GM10248 (cell line): ENCODE measurements at places on chromosomes 13 and 19.

DNA sequence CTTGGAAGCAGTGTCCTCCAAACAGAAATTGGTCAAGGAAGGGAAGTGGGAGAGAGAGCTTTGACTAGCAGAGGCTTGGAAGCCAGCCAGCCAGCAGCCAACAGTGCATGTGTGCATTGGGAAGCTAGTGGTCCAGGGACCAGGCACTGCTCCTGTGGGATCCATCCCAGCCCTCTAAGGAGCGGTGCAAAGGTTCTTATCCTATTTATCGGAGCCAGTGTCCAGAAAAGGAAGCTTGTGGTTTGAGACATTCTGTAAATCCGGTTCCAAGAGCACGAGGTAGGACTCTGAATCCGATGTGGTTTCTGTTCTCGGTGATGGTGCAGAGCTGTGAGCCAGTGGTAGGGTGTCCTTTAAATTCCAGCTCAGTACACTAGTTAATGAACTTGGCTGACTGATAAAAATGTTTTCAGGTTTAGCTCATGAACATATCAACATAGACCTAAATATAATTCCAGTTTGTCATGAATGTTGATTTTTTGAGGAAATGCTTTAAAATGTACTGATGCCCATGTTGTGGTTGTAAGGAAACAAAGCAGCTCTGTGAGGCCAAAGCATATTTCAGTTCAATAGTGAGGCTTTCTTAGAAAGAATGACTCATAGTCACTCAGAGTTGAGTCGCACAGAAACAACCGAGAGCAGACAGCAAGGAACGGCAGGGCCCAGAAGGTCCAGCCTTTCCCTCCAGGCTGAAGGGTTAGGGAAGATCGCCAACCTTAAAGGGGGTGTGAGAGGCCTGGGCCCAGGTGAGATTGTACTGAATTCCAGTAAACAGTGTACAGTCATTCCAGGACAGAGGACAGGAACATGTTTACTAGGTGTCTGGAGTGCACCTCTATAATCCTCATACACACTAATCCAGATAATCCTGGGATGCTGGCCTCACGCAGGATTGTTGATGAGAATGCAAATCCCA, 21.5 kb upstream of the GARRE1 start:
- DNase-seq, result peak; percentile 60

DNA sequence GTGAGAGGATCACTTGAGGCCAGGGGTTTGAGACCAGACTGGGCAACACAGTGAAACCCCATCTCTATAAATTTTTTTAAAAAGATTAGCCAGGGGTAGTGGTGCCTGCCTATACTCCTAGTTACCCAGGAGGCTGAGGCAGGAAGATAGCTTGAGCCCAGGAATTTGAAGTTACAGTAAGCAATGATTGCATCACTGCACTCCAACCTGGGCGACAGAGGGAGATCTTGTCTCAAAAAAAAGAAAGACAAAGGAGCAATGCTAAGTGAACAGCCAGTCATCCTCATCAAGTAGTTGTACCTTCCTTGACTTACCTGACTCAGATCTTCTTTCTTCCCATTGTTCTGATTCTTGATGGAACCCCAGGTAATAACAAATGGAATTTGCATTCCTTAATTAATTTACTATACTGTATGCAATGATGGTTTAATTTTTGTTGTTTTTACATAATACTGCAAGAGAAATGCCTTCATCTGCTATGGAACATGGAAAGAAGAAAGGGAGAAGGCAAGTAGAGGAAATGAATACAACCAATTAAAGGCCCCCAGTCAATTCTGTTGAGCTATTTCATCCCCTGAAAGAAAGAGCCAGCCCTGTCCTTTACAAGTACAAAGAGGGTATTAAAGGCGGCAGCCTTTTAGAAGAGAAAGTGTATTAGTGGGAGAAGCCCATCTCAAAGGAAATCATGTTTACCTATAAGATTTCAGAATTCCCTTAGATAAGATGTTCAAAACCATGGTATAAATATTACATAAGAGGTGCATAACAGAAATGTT, 316.7 kb downstream of the DIAPH3 start:
- DNase-seq, result no peak

DNA sequence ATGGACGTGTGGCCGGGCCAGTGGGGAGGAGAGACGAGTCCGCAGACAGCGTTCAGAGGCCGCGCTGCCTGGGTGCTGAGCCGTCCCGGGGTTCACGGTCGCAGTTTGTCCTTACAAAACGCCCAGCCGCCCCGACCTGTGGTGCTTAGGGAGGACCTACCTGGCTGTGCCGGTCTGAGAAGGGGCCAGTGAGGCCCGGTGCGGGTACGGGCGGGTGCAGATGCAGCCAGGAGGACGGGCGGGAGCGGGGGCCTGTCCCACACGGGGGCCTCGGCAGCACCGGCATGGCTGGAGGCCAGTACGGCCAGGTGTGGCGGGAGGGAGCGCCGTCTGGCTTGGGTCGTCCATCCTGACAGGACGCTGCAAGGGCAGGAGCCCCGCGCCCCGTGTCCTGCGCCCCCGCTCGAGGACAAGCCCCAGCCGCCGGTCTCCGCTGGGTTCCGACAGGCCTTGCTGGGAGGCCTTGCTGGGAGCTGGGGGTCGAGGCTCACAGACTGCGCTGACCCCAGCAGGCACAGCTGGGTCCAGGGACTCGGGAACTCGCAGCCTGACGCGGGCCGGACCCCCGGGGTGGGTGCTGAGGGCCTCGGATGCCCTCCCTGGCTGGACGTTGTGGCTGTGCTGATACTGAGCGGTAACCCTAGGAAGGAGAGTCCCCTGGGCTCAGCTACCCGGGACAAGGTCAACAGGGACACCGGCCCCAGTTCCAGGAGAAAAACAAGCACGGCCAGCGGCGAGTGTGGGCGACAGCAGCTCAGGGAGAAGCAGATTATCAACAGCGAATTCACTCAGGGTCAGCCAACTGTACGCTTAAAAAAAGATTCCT, 5.3 kb upstream of the PROZ start:
- DNase-seq, result no peak

DNA sequence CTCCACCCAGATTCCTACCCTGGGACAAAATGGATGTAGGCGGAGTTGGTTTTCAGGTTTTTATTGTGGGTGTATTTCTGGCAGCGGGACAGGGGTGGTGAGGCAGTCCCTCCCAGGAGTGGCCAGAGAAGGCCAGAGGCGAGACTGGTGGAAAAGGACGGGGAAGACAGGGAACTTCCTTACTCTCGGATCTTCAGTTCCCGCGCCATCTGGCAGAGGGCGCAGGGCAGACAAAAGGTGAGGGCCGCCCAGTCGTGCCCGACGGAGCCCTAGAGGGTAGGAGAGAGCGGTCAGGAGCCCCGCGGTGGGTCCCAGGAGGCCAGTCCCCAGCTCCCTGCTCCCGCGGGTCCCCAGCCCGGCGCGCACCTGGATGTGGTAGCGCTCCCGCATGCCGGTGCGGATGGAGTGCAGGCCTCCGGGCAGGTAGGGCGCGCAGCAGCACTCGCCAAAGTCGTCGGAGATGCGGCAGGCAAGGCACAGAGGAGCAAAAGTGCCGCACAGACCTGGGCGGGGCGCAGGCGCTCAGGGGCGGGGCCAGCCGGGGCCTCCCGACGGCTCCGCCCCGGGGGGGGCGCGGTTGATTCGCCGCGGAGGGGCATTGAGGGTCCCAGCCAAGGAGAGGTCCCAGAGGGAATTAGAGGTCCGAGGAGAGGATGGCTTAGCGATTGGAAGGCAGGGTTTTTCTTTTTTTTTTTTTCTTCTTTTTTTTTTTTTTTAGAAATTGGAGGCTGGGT, 3.0 kb downstream of the CNFN start:
- peak; percentile 79 for DNase-seq

DNA sequence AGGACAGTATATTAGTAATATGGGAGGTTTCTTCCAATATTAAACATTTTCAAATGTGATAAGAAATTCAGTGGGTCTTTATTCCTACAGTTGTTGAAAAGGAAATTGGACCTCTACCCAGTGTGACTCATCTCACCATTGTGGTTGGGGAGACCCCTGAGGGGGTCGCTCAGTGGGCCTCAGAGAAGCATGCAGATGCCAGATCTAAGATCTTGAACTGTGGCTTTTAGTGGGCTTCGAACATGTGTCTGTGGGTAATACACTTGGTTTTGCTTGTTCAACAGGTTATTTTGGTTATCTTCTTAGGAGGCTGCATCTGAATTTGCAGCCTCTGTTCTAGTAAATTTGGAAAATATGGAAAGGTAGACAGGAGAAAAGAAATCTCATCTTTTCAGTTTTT, 132.3 kb downstream of the PCCA start:
- no peak for DNase-seq

- DNase-seq, result no peak
Measured at GRCh38 chr13:113059891-113060290, 45.7 kb upstream of the F7 start.

- no peak for DNase-seq
Measured at GRCh38 chr13:62093984-62094780, 678.5 kb upstream of the PCDH20 start.

DNA sequence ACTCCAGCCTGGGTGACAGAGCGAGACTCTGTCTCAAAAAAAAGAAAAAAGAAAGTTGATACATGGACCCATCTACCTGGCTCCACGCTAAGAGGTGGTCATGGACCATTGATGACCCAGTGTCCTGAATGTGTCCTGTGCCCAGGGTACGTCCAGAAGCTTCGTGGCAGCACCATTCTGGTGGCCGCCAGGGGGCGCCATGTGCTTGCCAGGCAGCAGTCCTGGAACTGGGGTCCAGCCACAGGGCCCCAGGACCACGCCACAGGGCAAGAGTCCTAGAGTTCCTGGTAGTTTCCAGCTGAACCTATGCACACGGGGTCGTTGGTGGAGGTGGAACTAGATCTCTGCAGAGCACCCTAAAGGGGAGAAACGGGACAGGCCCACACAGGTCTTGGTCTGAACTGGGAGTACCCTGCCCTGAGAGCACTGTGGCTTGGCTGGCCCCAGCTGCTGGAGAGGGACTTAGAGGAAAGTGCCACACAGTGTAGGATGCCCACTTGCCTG, 19.9 kb upstream of the FBXO27 start:
- DNase-seq, result peak; percentile 73
